ENCODE measurements at places on chromosomes 3 and 15. TPM values are rescaled to one million over a fixed set of nuclear protein-coding genes. Genes with fewer than 3 reads are reported as not detected.

DNA sequence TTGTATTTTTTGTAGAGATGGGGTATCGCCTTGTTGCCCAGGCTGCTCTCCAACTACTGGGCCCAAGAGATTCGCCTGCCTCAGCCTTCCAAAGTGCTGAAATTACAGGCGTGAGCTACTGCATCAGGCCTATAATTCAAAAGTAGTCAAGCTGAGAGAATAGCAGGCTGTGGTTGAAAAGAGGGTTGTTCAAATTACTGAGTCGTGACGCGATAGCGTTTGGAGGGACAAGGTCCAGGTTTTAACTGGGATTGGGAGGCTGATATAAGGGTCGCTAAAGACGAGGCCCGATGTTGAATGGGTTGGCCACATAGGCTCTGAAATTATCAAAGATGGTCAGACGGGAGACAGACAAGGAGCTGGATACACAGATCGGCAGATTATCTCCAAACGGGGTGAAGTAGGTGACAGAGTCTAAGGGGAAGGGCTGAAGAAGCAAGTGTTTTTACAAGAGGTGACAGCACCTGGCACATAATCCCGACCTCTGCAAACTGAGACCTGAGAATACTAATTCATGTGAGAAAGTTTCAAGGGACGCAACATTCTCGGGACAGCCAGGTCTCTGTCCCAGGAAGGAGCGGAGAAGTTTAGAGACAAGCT is 759 bp upstream of the ARID3B start:
- DNase-seq = peak; percentile 14

- no peak for DNase-seq
Observed at GRCh38 chr3:66406163-66406562, 94.7 kb downstream of the LRIG1 start.

GRCh38 chr3:187616307-187616972 is 53.8 kb downstream of the SST start:
- DNase-seq = peak; percentile 68

- DNase-seq = no peak
Observed at GRCh38 chr3:37945156-37945806, 45.3 kb upstream of the VILL start.

DNA sequence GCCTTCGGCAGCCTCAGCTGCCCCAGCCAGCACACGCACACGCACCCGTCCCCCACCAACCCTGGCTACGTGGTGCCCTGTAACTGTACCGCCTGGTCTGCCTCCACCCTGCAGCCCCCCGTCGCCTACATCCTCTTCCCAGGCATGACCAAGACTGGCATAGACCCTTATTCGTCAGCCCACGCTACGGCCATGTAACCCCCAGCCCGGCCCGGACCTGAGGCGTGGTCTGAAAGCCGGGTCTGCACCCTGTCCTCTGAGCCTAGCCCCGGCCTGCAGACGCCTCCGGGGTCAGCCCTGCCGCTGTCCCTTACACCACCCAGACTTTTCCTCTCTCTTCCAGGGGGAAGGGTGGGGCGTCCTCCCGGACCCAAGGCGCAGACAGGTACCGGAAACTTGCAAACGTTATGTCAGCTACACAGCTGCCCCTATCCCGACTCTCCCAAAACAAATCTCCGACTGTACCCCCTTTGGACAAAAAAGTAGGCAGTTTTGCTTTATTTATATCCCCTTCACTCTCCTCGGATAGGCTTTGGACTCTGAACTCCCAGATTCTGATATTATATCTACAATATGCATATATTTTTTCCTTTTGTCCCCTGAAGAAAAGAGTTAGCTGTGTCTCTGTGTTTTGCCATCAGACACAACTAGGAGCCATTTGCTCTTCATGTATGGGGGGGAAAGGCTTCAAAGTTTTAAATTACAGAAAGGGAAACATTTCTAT is 1.4 kb downstream of the SOX14 start:
- DNase-seq = no peak

DNA sequence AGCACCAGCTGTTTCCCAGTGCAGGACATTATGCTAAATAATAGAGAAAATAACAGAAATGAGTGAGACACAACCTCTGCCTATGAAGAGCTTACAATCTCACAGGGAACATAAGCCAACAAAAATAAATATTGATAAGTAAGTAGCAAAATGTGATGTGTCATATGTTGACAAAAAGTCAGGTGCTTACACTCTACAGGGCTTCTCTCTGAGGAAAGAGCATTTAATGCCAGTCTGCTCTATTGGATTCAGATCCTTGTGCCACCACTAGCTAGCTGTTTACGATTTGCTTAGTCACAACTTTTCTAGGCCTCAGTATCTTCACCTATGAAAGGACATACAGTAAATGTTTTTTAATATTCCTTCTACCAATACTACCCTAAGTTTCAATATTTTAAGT is 500.9 kb upstream of the NAALADL2 start:
- DNase-seq = no peak

GRCh38 chr3:42875325-42876151 is at the start of gene CYP8B1:
TSS of gene CYP8B1 (minus strand) at chr3:42875879. CDS start at chr3:42875816, 63 bp downstream.
- no peak for DNase-seq

NR2E3 gene
- total RNA-seq = not detected

- DNase-seq = no peak
Observed at GRCh38 chr3:103372031-103372430, 937.2 kb downstream of the ZPLD1 start.

- no peak for DNase-seq
Observed at GRCh38 chr3:37588758-37589157, 272.9 kb upstream of the CTDSPL start.

GRCh38 chr15:75732177-75732808 is 19.6 kb upstream of the CSPG4 start:
- no peak for DNase-seq

GOLGA8H gene
- 0.60 TPM for total RNA-seq

GRCh38 chr3:156098437-156099035 is 21.8 kb upstream of the KCNAB1 start:
- DNase-seq = no peak

DNA sequence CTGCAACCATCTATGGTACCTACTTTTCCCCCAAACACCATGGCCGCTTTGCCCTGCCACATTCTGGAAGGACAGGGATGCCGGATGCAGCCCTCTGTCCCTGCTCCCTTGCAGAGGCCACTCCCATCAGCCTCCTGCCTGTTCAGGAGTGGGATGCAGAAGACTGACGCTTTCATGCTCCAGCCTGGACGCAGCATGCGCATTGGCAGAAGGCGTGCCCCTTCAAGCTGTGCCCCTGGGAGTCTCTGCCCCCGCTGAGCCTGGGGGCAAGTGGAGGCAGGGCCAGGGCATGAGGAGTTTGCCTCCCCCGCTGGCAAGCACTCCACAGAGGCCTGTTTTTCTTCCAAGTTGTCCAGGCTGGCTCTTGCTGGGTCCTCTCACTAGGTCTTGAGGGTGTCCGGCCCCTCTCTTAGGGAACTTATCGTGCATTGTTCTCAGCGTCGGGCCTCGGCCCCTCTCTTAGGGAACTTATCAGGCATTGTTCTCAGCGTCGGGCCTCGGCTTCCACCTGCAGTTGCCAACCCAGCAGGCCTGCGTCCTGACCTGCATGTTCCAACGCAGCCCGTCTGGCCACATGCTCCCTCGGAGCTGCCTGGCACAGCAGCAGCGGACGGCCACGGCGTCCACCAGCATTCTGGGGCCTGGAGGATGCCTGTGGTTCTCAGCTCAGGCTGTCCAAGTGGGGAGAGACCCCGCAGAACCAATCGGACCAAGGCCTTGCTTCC is 14.6 kb upstream of the SNRPA1 start:
- DNase-seq = no peak

Data from activated naive CD4-positive, alpha-beta T cell treated with anti-CD3 and anti-CD28 coated beads, Interleukin-2, amount 50 U/mL, for 72 hours (primary cell).